GF-D8 (cell line): ENCODE measurements at places on chromosomes 5 and 9.

GRCh38 chr9:95078939-95079338 lies 238.6 kb downstream of the FANCC start:
- DNase-seq: no peak

- DNase-seq: no peak
Observed at GRCh38 chr5:148176480-148176879, 8.1 kb downstream of the SPINK14 start.

DNA sequence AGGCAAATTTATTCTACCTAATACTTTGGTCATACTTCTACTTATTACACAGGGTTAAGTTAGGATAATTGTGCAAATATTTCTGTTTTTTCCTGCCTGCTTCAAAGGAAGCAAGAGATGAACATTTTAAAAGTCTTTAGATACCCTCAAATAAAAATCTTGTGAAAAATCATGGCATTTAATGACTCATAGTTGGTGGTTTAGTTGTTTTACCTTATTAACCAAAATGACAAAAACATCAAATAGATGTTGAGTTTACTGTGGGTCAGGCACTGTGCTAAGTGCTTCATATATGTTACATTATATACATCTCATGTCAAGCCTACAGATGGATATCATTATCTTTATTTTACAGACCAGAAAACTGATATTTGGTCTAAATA lies 54.4 kb downstream of the ZNF474 start:
- no peak for DNase-seq

DNA sequence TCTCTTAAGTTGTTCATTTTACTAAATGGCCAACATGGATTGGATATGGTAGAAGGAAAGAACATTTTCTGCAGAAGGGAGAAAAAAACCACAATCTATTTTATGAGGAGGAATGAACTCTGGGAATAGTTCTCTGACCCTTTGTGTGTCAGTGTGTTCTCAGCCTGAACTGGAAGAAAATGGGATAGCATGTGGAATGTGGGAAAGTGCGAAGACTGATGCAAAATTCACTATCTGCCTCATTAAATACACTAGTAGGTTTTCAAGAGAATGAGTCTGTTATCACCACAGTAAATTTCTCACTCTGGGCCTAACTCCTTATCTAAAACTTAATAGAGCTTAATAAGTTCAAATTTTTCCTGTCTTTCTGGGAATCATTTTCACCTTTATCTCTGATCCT lies 22.7 kb downstream of the ITGA1 start:
- DNase-seq: no peak

DNA sequence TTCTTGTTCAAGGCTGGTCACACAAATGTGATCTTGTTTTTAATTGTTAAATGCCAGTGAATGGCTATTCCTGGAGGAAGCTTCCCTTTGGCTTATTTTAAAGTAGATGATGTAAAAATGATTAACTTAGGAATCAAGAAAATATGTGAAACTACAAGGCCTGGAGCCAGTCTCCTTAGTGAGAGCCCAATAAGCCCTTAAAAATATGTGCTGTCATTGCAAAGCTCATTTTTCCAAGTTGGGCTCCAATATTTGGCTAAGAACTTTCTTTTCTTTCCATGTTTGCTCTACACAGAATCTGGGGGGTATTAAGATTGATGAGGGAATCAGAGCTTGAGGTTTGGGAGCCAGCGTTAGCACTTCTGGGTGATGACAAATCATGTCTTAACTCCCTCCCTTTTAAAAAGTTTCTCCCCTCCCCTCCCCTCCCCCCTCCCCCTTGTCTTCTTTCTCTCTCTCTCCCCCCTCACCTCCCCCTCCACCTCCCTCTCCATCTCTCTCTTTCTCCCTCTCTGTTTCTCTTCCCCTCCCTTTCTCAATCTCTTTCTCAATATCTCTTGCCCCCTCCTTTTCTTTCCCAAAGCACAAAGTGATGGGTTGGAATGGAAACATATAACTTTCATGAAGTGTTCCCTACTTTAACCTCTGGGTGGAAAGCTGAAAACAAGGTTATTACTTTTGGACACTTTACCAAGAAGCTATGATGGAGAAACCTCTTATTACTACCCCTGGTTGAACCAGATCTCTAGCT lies 86.0 kb downstream of the FBXL7 start:
- DNase-seq: no peak

DNA sequence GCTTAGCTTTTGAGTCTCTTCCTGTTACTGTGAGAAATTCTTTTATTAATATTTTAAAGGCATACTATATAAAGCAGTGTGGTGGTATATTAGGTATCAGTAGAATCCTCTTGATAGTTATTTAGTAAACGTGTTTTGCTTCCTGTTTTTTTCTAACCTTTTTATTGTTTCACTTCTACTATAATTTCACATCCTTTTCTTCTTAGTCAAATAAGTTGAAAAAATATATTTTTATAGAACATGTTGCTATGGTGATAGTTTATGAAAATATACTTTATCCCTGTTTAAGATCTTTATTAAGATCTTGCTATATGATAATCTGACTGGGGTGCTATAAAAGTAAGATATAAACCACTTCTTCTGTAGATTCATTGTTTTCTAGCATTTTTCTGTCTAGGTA lies 2.1 kb downstream of the POLK start:
- no peak for DNase-seq

DNA sequence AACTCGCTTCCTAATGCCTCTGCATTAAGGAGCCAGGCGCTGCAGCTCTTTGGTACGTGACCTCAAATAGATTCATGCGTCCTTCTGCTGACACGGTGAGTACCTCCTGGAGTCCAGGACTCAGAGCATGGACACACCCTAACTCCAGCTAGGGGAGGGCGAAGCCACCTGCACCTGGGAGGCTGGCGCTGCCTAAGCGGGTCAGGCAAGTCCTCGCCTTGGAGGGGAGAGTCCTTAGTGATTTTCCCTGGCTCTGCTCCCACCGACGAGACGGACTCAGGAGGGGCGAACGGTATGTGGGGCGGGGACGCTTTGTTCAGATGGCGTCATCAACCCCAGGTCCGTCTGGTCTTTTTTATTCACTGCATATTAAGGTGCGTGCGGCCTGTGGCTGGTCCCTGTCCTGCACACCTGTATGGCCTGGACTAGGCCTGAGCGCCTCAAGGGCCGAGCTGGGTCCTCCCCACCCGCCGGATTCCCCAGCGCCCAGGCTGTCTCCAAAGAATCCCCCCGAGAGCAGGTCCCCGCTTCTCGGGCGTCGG lies 50.3 kb downstream of the NSUN2 start:
- no peak for DNase-seq

DNA sequence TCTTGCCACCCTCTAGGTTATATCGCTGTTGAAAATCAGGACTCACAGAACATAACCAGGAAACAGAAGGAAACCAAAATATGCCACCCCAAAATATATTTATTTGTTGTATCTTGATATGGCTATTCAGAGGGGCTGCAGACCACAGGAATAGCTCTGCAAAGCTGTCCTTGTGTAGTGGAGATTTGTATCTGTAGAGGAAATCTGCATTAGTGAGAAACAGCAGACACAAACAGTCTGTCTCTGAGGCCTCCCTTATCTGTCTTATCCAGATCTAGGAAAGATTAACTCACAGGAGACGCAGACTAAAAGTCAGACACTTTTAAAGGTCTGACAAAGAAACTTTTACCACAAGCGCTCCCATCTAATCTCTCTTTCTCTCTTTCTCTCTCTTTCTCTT lies 54.1 kb upstream of the CEMIP2 start:
- no peak for DNase-seq

GRCh38 chr5:2866662-2867372 lies 115.3 kb upstream of the IRX2 start:
- no peak for DNase-seq

DNA sequence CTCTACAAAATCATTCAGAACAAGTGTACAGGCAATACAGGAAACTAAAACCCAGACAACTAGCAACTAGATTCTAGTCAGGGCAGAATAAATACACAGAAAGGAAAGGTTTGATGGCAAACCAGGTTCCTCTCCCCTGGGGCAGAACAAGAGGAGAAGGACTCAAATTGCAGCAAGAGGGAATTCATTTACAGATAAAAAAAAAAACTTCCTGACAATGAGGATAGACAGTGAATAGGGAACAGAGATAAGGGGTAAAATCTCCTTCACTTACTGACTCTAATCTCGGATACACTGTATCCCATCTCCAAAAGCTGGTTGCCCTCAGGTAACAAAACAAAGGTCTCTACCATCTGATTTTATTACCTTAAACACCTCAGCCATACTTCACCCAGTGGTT lies 244.0 kb downstream of the SEC61B start:
- DNase-seq: no peak

- no peak for DNase-seq
Observed at GRCh38 chr5:67286006-67286405, 89.4 kb upstream of the CD180 start.

DNA sequence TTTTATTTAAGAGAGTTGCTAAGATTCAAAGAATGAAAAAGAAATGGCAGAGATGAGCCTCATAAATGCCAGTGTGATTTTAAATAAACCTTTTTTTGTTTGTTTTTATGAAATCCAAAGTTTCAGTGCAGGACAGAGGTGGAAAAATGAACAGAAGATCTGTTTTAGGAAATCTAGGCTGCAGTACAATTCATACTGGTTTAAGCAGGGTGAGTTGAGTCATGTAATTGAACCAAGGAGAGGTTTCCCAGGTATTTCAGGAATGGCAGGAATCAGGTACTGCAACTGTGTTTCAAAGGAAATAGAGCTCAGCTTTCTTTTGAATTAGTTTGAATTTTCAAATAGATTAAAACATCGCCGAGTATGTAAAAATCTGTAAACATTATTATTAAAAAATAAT lies 3.0 kb upstream of the ANKRD31 start:
- DNase-seq: no peak

DNA sequence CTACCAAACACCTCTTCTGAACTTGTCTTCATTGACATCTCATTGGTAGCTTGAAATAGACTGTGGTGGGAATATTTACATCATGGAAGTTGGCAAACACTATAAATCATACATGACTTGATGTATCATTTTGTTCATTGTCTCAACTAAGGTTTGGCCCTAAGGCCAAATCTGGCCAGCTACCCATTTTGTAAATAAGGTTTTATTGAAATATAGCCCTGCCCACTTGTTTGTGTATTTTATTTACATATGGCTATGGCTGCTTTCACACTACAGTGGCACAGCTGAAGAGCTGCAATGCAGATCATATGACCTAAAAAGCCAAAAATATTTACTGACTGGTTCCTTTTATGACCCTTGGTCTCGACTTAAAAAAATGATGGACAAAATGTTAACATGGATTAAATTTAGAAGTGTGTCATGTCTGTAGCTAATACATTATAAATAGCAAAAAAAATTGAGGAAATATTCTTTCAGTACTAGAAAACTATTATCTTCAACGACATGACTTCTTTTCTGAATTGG lies 22.1 kb downstream of the FAM240B start:
- DNase-seq: no peak

DNA sequence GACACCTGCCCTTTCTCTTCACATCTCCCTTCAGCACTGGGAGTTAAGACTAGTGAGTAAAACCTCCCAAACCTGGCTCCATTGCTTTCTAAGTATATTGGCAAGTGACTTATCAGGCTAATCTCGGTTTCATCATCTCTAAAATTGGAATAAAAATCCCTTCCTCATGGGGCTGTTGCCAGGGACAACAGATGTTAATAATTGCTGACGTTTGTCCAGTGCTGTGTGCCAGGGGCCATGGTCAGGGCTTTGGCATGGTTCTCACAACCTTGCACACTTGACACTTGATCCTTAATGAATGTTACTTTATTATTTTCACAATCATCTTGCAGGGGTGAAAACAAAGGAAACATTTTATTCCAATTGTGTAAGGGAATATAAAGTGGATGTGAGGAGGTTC lies 1262.0 kb upstream of the WWC1 start:
- DNase-seq: no peak

GRCh38 chr9:34363619-34364351 lies 12.9 kb downstream of the MYORG start:
- no peak for DNase-seq

GRCh38 chr9:75108571-75108970 lies 20.3 kb downstream of the OSTF1 start:
- no peak for DNase-seq

GRCh38 chr9:22175972-22176545 lies 167.0 kb upstream of the CDKN2B start:
- DNase-seq: no peak

DNA sequence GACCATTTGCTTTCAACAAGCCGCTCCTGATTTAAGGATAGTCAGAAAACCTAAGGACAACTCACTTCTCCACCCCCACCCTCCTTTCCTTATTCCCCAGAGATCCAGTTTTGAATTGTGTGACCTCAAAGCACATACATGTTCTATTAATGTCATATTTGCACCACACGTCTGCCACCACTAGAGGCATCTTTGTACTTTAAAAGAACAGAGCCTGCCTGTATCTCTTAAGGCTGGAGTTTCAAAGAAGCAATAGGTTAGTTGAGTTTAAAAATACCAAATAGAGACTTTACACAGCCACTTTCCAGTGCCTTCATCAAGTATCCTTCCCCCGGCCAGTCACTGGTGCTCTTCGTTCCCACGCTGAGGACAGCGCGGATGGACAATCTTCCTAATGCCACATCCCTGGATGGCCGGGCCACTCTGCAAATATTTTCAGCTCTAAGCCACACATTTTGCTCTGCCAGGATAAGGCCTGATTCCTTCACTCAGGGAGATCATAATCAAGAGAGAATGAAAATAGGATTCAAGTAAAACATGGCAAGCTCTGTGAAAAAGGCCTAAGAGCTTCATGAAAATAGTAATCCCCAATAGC lies 146.3 kb downstream of the SNCAIP start:
- no peak for DNase-seq

DNA sequence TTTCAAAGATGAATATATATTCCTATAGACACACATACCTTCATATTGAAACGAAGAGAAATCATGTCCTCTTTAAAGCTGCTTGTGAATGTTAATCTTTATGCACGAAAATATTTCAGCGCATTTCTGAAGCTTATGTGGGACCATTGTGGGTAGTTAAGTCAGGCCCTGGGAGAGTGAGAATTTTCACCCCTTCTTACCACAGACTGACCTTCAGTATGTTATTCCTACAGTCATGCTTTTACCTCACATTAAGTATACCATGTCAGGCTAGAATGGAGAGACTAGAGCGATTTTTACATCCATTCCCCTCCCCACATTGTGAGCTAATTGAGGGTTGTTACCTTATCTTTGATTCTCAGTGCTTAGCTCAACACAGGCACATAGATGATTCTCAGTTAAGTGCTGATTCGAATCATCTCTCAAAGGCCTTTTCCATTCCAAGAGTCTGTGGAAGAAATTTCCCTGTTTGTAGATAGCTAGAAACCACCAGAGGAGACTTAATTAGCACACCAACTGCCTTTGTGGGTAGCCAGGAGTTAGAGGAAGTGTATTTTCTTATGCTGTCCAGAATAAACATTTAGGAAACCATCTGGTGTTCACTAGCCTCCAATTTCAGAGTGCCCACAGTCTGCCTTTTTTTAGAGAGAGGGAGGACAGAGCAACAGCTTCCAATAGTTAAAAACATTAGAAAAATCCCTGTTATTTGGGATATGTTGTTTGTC lies 110.5 kb downstream of the MEGF10 start:
- no peak for DNase-seq

- no peak for DNase-seq
Observed at GRCh38 chr5:114311281-114311680, 50.6 kb upstream of the KCNN2 start.
